ENCODE measurements at places on chromosomes 4 and X. TPM values are rescaled to one million over a fixed set of nuclear protein-coding genes. Genes with fewer than 3 reads are reported as not detected.
A peak's percentile ranks its signal among the peaks of the same experiment; 100 is the strongest.

- H3K4me3 ChIP-seq = no peak overlapping the region
- no peak overlapping the region for H3K27ac ChIP-seq
- peaks cover 10% of the 10 kb centered on the region for H3K27me3 ChIP-seq
Measured at GRCh38 chr4:27068151-27068867, 207.7 kb downstream of the STIM2 start.

- no peak for DNase-seq
- H3K36me3 ChIP-seq = no peaks in the 10 kb centered on the region
- H3K4me1 ChIP-seq = no peaks in the 10 kb centered on the region
- H3K4me3 ChIP-seq = no peak overlapping the region
- H3K27me3 ChIP-seq = no peaks in the 10 kb centered on the region
Measured at GRCh38 chrX:148813422-148813821, 313.0 kb downstream of the AFF2 start.

DNA sequence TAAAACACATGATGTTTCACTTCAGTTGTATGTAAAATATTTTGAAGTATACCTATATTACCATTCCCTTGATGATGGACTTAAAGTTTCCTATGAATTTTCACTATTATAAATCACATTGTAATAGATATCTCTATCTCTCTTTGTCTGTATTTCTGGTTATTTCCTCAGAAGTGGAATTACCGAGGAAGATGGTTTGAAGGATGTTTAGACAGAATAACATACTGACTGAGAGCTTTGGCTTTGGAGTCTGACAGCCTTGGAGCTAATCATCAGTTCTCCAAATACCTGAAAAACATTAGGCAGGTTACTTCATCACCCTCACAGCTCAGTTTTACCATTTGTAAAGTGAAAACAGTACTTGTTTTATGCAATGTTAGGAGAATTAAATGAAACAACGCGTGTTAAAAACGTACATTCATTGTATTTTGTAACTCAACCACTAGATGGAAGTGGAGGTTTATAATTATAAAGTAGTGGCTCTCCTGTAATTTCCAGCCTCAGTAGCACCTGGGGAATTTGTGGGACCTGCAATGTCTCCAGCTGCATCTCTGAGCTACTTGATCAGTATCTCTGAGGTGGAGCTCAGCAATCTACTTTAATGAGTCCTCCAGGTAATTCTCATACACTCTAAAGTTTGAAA lies 14.3 kb downstream of the JCHAIN start:
- peak; percentile 24 for DNase-seq
- no peaks in the 10 kb centered on the region for H3K4me1 ChIP-seq
- peak overlapping the region; percentile 40 for H3K4me3 ChIP-seq
- H3K27ac ChIP-seq = no peak overlapping the region
- no peaks in the 10 kb centered on the region for H3K36me3 ChIP-seq
- H3K27me3 ChIP-seq = no peaks in the 10 kb centered on the region

GRCh38 chr4:21013501-21013900 lies 313.2 kb downstream of the PACRGL start:
- H3K4me1 ChIP-seq = no peaks in the 10 kb centered on the region
- no peak overlapping the region for H3K27ac ChIP-seq
- DNase-seq = no peak

DNA sequence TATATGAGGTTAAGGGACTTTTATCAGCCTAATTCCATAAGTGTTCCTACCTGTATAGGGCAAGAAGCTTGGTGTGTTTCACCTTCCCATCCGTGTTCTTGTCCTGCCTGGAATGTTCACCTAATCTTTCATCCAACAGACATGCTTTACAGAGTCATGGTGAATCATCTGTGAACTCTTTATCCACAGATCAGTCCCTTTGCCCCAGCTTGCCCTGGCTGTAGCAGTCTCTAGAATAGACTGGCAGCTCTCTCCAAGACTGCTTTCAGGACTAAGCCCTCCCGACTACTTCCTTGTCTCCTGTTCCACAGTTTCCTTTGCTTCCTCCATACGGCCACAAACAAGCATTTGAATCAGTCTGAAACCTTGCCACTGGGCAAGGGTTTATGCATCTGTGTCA lies 177.9 kb upstream of the IL15 start:
- no peaks in the 10 kb centered on the region for H3K27me3 ChIP-seq
- no peaks in the 10 kb centered on the region for H3K4me1 ChIP-seq
- H3K4me3 ChIP-seq = no peak overlapping the region
- H3K27ac ChIP-seq = no peak overlapping the region
- H3K36me3 ChIP-seq = no peaks in the 10 kb centered on the region

DNA sequence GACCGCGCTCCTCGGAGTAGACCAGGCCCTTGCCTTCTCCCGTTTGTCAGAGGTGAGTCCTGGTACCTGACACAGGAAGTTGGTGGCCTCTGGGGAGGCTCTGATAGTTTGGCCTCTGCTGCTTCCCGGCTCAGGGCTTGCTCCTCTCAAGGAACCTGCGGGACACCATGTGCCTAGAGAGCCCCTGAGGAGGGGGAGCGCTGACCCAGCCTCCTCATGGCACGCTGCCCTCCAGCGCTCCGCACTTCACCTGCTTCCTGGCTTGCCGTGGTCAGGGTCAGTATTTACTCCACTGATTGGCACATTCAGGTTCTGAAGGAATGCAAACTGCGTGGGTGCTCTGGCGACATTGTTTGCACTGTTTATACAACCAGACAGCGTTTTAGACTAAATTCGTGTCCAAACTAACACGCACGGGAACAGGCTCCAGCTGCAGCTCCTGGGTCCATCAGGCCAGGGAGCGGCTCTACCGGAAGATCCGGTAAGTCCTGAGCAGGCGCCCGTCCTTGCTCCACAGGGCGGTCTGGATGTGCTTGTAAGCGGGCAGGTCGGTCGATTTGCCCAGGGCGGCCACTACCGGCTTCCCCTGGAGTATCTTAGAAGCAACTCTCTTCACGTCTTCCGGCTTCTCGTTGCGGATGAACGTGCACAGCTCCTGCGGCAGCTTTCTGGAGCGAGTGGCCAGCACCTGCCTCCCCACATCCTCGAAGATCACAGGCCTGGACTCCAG lies 121.6 kb upstream of the GRID2 start:
- no peak overlapping the region for H3K4me3 ChIP-seq
- no peak for DNase-seq
- H3K27me3 ChIP-seq = no peaks in the 10 kb centered on the region
- no peaks in the 10 kb centered on the region for H3K36me3 ChIP-seq
- no peak overlapping the region for H3K27ac ChIP-seq

The UGDH gene
- 41.6 TPM for polyA plus RNA-seq

Data from SK-N-SH (cell line).